ENCODE measurements at places on chromosomes 4 and X.

GRCh38 chr4:99059550-99059949 lies 29.0 kb downstream of the ADH5 start:
- DNase-seq, result no peak

DNA sequence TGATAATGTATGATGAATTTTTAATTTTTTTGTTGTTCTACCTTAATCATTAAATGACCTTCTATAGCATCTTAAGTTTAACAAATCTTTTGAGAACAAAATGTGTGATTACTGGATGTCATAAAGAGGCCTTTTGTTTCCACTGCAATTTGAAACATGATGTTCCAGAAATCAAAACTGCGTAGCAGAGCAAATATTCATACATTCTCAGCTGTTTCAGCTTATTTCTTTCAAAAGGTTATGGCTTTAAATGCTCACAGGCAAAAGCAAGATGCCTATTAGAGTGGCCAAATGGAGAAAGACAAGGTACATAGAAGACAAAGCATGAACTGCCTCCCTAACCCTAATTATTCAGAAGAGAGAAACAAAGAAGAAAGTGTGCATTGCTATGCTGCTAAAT lies 233.0 kb upstream of the SLC7A11 start:
- DNase-seq, result no peak

DNA sequence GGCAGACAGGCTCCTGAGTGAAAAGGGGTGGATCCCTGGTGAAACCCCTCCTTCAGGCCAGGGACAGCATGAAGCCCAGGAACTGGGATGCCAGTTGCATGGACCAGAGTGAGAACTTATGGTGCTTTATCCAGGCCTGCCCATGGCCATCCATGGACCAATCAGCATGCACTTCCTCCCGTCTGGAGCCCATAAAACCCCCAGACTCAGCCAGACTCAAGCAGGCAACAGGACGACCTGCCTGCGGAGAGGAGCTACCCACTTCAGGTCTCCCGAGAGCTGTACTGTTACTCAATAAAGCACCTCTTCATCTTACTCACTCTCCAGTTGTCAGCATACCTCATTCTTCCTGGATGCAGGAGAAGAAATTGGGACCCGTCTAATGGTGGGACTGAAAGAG lies 42.9 kb downstream of the NALF2 start:
- no peak for DNase-seq

GRCh38 chr4:92099861-92100260 lies 203.9 kb upstream of the GRID2 start:
- no peak for DNase-seq

GRCh38 chr4:41930139-41930831 lies 4.9 kb upstream of the TMEM33 start:
- no peak for DNase-seq

DNA sequence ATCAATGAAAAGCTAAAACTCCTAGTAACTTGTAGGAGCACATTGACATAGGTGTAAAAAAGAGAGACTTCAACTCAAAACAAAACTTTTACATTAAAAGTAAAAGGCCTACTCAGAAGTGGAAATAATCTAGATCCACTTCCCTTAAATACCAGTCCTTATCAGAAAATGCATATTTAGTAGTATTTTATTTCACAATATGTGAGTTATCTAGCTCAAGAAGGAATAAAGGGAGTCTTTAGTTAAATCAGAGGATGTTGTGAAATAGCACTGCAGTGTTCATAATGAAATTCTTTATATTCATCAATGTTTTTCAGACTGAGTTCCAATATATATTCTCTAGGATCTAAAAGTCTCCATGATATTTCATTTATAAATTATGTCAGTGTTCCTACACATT lies 715.0 kb downstream of the GRID2 start:
- DNase-seq, result no peak

GRCh38 chr4:171279131-171279530 lies 534.1 kb upstream of the GALNTL6 start:
- no peak for DNase-seq

DNA sequence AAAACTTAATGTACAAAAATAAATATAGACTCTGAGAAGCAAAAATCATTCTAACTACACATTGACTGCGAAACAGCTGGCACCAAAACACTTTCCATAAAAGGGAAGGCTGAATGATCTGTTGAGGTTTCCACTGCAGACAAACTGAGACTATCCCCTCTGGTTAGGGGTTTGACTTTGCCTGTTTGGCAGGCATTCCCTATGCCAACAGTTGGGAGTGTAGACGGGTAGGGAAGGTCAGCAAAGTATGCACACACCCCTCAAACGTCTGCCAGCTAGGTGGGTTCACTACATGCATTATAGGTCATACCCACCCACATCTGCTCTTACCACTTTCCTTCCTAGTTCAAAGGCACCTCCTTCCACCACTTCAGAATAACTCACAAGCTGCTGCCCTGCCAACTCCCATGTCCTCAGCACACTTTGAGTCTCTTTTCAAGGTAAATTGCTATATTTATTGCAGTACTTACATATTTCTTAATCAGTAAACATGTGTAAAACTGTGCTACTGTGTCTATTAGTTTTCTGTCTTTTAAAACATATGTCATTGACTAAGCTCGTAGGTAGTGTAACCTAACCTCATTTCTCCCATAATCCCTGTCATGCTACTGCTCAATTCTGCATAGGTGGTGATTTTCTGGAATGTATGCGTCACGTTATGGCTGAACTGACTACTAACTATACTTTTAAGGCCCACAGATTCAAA lies 12.4 kb downstream of the CTSO start:
- DNase-seq, result no peak

- no peak for DNase-seq
These were observed 85.1 kb upstream of the PSAPL1 start for GRCh38 chr4:7519638-7520376.

GRCh38 chr4:110754716-110755115 lies 131.8 kb upstream of the PITX2 start:
- DNase-seq, result peak; percentile 79

DNA sequence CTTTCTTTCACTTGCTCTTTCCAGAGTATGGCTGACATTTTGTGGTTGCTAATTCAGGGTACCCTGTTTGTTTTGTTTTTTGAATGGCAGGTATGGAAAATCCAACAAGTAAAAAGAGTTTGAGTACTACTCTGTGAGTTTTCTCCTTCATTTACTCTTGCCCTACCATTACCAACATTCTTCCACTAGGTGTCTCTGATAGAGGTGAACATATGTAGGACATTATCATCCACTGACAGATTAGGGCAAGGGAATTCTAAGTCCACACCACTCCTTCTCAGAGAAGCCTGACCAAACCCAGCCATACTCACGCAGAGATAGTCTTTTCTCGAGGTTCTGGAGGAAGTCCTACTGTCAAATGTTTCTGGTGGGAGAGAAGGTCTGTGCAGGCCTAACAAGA lies 36.7 kb upstream of the HDAC8 start:
- peak; percentile 0 for DNase-seq

DNA sequence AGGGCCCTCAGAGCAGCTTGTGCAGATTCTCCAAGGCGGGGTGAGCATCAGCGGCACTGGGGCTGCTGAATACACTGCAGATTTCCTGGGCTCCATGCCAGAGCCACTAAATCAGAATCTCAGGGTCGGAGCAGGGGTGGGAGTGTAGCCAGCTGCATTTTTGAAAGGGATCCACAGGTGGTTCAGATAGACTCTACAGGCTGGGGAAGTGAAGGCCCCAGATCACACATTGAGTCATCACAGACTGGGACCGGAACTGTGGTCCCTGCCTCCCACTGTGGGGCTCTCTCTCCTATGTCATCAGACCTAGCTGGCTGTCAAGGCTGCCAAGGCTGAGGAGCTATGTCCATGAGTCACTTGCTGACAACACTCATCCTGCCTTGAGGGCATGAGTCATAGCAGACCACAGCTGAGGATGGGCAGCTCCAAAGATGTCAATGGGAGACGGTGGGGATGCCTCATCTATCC lies 162.3 kb upstream of the MAMLD1 start:
- DNase-seq, result peak; percentile 98

DNA sequence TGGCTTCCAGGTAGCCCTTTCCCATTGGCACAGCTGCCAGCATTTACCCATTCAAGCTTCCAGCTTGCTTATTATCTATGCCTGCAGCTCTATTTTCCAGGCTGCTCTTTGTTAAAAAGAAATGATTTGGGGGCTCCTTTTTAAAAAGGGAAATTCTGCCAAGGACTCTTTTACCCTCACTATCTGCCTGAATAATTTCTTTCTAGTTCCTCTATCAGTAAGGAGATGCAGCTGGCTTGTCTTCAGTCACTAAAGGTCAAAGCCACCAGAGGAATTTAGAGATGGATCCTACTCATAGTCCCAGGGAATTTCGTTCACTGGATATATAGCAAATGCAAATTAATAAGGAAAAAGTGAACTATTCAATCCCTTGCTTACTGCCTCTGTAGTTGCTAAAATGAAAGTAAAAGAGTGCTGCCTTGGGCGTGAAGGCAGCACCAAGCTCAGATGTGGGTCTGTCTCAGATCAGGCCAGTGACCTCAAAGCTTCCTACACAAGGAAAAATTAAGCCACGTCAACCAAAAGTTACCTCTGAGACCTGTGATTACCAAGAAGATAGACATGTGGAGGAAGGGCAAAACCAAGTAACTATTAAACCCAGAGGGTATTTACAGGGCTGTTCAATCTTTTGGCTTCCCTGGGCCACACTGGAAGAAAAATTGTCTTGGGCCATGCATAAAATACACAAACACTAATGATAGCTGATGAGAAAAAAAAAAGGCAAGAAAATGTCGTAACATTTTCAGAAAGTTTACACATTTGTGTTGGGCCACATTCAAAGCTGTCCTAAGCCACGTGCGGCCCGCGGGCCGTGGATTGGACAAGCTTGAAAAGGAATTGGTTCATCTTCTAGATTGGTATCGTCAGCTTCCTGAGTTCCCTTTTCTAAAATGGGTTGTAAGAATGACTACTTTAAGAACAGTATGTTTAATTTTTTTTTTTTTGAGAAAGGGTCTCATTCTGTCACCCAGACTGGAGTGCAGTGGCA lies 5.3 kb downstream of the ARSF start:
- no peak for DNase-seq

DNA sequence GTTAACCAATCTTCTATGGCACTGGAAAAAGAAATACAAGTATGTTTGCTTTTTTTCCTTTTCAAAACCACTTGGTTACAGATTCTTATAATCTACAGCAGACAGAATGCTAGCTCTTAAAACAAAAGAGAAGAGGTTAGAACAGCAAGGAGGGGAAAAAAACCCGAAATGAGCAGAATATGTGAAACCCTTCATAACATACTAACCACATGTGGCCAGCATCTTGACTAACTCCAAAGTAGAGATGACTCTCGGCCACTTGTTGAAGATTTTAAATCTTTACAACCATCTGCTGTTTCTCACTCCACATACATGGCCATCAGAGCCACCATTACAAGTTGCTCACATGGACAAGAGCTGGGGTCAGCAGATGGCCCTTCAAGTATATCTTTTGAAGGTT lies 100.3 kb downstream of the PAPSS1 start:
- peak; percentile 20 for DNase-seq

- no peak for DNase-seq
These were observed 752 bp upstream of the ATP6AP2 start for GRCh38 chrX:40579900-40580536.

GRCh38 chrX:120697053-120697452 lies 67.2 kb upstream of the C1GALT1C1 start:
- DNase-seq, result no peak

DNA sequence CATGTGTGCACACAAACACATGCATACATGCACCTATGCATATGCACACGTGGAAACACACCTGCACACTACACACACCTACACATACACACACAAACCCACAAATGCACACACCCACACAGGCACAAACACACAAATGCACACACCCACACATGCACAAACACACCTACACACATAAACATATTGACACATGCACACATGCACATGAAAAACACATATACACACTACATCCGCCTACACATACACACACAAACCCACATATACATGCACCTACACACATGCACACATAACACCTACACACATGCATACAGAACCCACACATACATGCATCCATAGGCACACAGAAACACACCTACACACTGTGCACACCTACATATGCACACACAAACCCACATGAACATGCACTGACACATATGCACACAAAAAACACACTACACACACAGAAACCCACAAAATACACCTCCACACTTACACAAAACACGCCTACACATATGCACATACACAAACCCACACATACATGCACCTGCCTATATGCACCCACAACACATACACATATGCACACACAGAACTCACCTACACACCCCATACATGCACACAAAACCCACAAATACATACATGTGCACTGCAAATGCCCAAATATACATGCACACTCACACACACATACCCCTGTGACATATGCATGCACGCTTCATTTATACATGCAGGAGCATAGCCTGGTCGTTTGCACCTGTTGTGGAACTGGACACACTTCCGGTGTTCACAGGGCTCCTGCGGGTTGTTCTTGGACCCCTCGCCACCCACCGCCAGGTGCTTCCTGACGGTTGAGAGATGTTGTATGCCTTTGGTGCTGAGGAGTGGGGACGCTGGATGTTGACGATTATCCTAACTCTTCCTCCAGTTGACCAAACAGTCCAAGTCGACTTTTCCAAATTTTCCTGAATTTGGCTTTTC lies 22.1 kb downstream of the CD99 start:
- no peak for DNase-seq

DNA sequence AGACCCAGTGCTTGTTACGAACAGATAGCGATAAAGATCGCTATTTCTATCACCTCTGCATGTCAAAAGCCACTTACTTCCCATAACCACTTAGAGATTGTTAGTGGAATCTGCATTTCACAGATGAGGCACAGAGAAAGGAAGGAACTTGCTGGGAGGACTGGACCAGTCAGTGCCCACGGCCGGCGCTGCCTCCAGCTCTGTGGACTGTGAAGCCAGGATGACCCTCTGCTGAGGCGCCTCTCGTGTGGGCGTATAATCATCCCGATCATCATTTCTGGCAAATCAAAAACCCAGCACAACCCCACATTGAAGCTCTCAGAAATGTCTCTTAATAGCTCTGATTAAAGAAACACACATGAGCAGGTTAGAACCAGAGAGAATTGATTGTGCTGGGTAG lies 61.5 kb upstream of the ADRA2C start:
- DNase-seq, result no peak

DNA sequence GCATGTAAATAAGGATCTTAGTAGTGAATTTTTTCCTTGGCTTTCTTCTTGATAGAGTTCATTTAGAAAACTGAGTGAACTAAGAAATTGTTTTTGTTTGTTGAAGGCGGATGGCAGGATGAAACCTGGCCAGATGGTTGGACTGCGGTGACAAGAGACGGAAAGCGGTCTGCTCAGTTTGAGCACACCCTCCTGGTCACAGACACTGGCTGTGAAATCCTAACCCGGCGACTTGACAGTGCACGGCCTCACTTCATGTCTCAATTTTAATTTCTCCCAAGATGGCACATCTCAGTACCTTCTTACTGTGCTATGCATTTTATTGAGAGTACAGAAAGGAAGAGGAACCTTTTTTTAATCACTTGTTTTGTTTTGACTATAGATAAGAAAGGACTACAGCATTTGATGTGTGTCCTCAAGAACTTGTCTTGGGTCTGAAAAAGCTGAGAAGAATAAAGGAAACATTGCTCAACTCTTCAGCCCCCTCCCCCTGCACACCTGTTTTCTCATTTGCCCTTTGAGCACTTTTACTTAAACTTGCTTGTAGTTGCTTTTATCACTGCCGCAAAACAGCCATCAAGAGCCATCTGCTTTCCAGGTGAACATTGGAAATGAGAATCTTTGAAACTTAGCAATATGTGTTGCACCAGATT lies 27.4 kb downstream of the ADH5 start:
- no peak for DNase-seq
